Stimulated activated CD4-positive, alpha-beta T cell treated with anti-CD3 and anti-CD28 coated beads, Interleukin-1b, Interleukin-23, amount 100 ng/mL, for 48 hours (primary cell): ENCODE measurements at places on chromosomes 11 and 22.

DNA sequence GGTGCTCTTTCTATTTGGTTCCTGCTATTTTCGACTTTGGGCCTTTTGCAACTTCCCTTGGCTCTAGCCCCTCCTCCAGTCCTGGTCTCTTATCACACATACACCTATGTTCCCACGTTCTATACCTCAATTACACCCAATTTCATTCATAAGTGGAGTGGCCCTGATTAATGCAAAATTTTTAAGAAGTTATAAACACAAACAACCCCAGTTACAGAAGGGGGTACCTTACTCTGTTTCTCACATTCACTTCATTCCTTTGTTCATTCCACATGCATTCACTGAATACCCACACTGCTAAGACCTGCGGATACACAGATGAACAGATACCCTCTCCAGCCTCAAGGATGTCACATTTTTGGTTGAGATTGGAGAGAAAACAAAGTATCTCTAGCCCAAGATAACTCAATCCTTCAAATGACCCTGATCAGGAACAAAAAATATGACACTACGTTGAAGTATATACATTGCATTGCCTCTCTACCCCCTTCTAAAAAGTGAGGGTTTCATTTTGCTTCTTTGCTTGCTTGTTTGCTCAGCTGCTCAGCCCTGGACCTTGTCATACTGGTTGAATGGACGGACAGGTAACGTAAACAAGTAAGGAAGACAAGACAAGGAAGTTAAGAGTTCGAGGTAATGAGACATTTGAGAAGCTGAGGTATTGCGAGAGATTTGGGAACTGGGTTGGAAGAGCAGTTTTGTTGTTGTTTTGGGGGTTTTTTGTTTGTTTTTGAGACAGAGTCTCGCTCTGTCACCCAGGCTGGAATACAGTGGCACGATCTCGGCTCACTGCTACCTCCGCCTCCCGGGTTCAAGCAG lies 3.6 kb upstream of the VPS37C start:
- DNase-seq: no peak

- DNase-seq: no peak
These were observed 59.9 kb upstream of the C11orf87 start for GRCh38 chr11:109362059-109362458.

DNA sequence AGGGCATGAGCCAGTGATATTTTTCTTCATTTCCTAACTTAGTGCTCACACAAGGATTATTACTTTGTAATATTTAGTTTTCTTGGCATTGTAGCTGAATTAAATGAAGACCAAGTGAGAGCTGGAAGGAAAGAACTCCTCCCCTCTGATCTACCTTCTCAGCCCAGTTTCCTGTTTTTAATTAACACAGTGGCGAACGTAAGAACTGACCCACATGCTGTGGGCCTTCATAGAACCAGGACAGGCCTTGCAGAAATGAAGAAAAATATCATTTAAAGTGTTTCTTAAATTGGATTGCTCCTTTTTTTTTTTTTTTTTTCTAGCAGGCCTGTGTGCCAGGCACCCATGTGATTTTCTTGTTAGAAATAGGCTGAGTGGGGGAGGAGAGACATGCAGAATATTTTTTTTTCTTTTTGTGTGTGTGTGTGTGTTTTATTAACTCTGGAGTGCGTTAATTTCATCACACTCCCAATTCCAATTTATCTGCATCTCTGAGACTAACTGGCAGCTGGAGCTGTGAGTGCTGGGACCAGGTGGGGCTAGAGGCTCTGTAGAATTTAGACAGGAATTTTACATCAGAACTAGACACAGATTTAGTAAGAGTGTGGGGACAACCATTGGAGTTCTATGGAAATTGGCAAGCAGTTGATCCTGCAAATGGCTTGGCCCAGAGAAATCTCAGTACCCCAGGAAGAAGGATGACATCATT lies 320.5 kb downstream of the DDX10 start:
- no peak for DNase-seq

DNA sequence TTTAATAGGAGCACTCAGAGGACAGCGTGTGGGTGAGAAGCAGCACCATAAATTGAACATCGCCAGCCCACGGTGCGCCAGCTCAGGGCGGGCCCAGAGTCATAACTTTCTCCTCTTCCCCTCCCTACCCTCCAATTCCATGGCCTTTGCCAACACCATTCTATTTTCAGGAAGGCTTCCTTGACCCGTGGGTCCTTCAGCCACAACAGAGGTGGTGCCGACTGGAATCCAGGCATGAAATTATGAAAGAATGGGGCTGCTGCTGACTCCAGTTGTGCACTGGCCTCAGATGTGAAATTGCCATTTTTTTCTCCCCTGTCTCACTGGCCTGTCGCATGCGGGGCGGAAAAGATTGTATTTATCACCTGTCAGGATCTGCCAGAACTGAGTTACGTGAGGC lies 345.9 kb downstream of the MIAT start:
- no peak for DNase-seq

- no peak for DNase-seq
These were observed 1256.7 kb downstream of the LRRC4C start for GRCh38 chr11:40202589-40203270.

DNA sequence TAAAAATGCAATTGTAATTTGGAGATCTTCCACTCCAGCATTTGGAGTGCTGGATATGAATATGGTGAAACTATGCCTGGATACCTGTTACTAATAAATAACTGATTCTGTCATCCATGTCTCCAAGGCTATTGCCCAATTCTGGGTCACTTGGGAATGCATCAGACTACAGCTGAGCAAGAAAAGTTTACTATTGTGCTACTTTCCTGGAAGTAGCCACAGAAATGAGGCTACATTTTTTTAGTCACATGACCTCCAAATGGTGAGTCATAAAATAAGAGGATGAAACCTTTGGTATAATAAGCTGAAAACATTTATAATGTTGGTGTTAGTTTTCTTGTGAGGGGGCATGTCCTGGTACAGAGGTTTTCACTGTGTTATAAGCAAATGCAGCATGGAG lies 44.4 kb downstream of the DCDC1 start:
- no peak for DNase-seq

- DNase-seq: no peak
These were observed 62.6 kb upstream of the RASD2 start for GRCh38 chr22:35477911-35478582.

GRCh38 chr11:57775491-57775890 lies 13.9 kb downstream of the CTNND1 start:
- no peak for DNase-seq

DNA sequence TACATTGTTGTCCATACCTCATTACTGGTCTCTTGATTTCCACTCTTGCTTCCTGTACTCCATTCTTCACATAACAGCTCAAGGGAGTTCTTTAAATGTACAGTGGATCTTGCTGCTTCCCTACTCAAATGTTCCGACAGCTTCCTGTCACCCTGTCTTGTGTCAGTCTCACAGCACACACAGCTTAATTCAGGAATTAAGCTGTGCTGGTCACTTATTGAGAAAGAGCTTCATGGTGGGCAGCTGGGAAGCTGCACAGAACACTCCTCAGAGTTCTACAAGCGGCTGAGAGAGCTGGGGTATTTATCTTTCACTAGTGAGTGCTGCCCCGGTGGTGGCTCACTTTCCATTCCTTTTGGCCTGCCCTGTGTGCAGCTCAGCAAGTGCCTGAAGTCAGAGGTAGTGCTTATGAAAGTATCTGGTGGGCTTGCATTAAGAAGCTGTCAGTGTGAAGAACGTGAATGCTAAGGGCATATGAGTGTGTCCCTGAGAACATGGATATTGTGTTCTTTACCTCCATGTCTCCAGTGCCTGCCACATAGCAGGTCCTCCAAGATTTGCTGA lies 48.7 kb downstream of the KCNQ1OT1 start:
- DNase-seq: no peak

DNA sequence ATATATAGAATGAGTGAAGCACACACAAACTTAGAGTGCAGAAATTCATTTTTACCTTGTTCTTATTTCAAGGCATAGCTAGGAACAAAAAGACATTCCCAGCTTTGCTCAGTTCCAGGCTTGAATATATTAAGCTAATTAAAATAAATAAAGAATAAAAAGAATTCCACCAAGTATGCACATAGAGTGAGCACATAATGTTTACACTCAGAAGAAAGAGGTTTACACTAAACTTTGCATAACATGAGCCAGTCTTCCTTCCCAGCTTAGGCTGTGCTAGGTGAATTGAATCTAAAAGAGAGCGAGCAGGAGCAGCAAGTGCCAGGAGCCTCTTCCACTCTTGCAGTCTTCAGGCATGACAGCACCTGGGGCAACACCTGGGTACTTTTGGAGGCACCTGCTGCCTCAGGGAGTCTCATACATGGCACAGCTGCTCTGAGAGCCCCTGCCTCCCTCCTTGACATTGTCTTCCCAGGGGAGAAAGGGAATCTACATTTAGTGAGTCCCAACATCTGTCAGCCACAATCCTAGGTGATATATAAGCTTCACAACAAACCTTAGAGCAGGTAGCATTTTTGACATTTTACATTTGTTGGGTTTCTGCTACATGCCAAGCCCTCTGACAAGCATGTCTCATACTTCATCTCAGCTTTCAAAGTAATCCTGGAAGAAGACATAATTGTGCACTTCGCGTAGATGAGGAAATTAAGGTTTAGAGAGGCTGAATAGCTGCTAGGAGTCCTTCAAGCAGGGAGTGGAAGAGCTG lies 732.7 kb upstream of the TENM4 start:
- no peak for DNase-seq

DNA sequence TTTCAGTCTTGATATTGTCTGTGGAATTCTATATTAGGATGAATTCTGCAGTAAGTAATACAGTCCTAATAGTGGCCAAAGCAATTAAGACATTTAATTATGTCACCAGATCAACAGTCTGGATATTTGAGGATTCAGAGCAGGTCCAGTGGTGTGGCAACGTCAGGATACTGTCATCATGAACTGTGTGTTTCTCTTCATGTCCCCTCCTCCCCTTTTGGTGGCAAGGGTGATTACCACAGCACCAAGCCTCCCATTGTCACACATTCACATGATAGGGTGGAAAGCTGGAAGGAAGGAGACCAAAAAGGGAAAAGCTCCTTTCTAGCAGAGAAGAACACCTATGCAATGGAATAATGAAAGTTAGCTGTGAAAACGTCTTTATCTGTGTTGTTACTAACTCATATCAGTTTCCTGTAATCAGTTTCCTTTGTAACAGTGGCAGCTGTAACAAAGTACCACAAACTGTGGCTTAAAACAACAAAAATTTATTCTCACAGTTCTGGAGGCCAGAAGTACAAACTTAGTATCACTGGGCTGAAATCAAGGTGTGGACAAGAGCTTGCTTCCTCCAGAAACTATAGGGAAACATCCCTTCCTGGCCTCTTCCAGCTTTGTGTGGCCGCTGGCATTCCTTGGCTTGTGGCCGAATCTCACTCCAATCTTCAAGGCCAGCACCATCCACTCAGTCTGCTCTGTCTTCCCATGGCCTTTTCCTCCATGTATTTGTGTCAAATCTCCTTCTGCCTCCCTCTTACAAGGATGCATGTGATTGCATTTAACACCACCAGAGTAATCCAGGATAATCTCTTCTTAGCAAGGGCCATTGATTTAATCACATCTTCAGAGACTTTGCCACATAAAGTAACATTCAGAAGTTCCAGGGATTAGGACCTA lies 6.5 kb upstream of the RBM14 start:
- no peak for DNase-seq

GRCh38 chr11:86814775-86815174 lies 14.4 kb downstream of the PRSS23 start:
- DNase-seq: no peak

DNA sequence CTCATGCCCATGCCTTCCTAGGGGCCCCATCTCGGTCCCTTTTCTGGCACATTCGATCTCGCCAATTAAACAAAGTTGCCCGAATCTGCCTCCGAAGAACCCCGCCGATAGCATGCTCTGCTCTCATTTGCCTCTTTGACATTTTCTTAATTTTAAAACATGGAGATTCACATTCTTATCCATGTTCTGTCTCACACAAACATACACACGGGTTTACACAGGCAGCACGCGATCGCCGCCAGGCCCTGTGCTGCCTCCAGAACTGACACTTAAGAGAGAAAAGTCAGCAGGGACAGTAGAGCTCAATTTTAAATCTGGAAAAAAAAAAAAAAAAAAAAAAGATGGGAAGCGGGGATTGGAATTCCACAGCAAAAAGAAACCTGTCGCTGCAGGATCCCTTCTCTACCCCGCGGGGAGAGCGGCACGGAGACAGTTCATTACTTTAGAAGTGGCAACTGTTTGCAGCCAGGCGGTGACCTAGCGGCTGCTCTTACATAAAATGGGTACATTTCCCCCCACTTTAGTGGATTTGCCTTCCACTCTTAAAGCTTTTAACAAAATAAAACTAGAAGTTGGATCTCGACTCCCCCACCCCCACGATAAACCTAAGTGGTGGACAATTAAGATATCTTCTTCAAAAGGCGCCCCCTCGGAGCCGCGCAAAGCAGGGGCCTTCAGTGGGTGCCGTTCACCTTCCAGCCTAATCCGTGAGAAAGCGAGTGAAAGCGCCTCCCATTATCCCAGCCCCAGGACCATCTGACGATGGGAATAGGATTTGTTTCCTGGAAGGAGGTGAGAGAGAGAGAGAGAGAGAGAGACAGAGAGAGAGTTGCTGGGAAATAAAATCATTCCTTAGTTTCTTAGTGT lies 13.7 kb downstream of the PAX6 start:
- no peak for DNase-seq

DNA sequence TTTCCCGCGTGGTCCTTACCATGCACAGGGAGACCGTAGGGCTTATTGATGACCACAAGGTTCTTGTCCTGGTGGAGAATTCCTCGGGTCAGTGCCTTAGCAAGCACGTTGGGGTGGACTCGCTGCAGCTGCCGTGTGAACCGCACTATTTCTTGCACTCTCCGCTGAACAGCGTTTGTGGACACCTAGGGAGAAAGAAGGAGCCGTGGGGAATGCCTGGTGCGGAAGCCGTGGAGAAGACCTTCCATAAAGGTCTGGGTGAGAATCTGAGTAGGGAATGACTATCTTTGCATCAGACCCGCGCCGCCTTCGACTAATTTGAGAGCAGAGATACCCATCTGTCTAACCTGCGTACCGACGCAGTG lies 597 bp downstream of the RPUSD4 start:
- no peak for DNase-seq

DNA sequence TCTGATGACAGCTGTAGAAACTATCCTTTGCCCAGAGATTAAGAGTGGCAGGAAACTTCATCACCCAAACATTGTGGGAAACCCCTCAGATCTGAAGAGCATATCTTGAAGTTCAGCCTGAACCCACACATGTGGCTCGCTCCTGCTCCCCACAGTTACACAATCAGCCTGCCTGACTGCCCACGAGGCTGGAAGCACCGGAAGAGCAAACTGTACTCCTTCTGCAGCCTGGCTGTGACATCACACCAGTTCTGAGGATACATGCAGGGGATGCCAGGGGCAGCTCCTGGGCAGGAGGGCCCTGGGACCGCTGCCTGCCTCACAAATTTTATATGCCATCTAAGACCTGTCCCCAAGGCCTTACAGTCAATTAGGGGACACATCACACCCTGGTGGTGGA lies 444.4 kb downstream of the BUD13 start:
- DNase-seq: no peak

- DNase-seq: no peak
These were observed 38.6 kb downstream of the ARHGAP1 start for GRCh38 chr11:46661836-46662235.

GRCh38 chr11:47631473-47631872 lies 10.9 kb downstream of the MTCH2 start:
- no peak for DNase-seq
